ENCODE measurements at places on chromosomes 1 and 21. TPM values are rescaled to one million over a fixed set of nuclear protein-coding genes. Genes with fewer than 3 reads are reported as not detected.

AMY1B gene
- total RNA-seq = not detected

SPATA45 gene
- total RNA-seq = not detected

HLCS gene
- total RNA-seq = 8.8 TPM

ITLN1 gene
- total RNA-seq = not detected

ESPN gene
- total RNA-seq = 0.67 TPM

GNAT2 gene
- total RNA-seq = 0.34 TPM

NHLH2 gene
- total RNA-seq = not detected

C8A gene
- not detected for total RNA-seq

LHX8 gene
- total RNA-seq = not detected

CD1D gene
- total RNA-seq = not detected

PADI3 gene
- total RNA-seq = not detected

TNFRSF18 gene
- not detected for total RNA-seq

DDX59 gene
- 14.1 TPM for total RNA-seq

FMO3 gene
- not detected for total RNA-seq

KRTAP12-2 gene
- not detected for total RNA-seq

S100A7 gene
- total RNA-seq = not detected

CFHR3 gene
- total RNA-seq = not detected

KRTAP19-3 gene
- total RNA-seq = not detected

AMY2A gene
- total RNA-seq = not detected

ACTL8 gene
- not detected for total RNA-seq

C1orf226 gene
- 4.5 TPM for total RNA-seq
